ENCODE measurements at places on chromosomes 16 and 17.
A peak's percentile ranks its signal among the peaks of the same experiment; 100 is the strongest.

DNA sequence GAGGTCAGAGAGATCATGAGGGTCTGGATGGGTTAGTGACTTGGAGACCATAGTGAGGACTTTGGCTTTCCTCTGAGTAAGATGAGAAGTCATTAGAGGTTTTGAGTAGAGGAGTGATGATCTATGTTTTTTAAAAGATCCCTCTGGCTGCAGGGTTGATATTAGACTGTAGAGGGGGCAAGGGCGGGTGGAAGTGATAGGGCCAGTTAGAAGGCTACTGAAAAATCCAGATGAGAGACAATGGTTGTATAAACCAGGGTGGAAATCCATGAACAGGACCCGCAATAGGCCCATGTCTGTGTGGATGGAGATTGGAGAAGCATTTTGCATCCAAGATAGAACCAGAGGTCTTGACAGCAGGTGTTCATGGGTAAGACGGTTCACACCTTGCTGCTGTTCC, 9.8 kb downstream of the ITGAL start:
- no peak for DNase-seq

GRCh38 chr16:2148714-2149629, 547 bp downstream of the RAB26 start:
- DNase-seq, result peak; percentile 28

GRCh38 chr16:86306011-86306644, 204.2 kb upstream of the FOXF1 start:
- DNase-seq, result no peak

DNA sequence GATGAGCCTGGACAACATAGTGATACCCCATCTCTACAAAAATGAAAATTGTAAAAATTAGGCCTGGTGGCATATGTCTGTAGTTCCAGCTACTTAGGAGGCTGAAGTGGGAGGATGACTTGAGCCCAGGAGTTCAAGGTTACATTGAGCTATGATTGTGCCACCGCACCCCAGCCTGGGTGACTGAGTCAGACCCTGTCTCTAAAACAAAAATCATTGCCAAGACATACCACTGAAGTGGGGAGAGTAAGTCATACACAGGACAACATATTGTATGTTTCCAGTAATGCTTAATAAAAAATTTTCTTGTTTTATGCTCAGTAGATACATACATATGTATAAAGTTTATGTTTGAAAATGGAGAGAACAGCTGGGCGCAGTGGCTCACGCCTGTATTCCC, 39.2 kb downstream of the NDE1 start:
- DNase-seq, result no peak

GRCh38 chr17:81256616-81257015, 17.5 kb downstream of the NDUFAF8 start:
- no peak for DNase-seq

GRCh38 chr17:36945959-36946725, 2.6 kb upstream of the AATF start:
- no peak for DNase-seq

GRCh38 chr16:89858973-89859614, 14.3 kb upstream of the TCF25 start:
- no peak for DNase-seq

DNA sequence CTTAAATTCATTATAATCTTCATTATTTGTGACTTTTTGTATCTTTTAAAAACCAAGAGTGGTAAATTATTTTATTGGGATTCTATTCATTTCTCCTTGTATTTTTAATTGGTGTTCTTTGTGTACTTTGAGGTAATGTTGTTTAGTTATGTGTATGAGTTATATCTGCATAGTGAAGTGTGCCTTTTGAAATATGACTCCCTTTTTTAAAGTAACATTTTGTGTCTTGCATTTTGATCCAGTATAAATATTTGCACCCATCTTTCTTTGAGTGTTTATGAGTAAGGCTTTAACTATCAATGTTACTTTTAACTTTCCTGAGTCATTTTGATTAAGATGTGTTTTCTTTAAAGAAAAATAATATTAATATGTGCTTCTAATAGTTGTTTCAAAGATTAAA, 90.0 kb upstream of the MYOCD start:
- no peak for DNase-seq

DNA sequence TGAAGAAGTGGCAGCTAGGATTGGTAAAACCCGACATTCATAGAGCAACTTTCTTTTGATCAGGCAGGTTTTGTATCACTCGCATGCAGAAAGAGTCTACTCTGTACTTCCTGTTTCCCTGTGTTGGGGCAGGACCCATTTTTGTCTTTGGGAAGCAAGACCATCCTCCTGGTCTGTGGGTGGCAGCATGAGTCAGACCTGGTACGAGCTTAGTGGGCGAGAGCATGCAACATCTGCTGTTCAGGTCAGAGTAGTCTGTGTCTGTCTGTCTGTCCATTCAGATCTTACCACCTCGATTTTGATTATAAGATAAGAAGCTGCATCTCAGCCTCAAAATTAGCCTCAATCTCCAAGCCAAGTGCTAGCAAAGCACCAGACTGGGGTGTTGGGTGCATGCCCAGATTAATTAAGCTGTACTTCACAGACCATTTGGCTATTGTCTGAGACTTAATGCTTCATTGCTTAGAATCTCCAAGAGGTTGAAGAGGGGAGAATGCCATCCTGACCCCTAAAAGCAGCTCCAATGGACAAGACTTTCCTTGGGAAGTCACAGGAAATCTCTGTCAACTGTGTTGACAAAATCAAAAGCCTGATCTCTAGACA, 110.9 kb downstream of the XYLT1 start:
- peak; percentile 75 for DNase-seq

- DNase-seq, result peak; percentile 55
Measured at GRCh38 chr16:70430667-70431536, 8.0 kb downstream of the ST3GAL2 start.

GRCh38 chr16:26605626-26606271, 461.0 kb upstream of the C16orf82 start:
- DNase-seq, result no peak

GRCh38 chr17:6427279-6427781, 7.6 kb downstream of the AIPL1 start:
- peak; percentile 79 for DNase-seq

DNA sequence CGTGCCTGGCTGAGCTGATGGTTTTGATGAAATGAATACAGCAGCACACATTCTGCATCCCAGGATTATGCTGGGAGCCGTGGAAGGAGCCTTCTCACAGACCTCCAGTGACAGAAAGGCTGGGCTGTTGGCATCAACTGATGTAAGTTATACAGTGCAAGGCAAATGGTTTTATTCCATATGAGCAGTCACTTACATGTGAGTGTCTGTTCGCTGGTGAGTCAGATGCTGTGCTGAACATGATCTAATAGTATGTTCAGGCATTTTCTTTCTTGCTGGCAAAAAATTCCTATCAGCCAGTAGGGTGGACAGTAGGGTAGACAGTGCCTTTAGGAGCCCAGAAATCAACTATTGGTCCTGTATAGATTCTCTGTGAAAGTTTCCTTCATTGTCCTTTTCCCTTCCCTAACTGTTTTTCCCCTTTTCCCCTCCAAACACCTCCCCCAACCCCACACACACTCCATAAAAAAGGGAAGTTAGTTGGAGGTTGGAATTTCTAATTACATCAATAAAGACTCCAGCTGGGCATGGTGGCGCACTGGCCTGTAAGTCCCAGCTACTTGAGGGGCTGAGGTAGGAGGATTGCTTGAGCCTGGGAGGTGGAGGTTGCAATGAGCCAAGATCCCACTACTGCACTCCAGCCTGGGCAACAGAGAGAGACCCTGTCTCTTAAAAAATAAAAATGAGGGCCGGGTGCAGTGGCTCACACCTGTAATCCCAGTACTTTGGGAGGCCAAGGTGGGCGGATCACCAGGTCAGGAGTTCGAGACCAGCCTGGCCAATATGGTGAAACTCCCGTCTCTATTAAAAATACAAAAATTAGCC, 36.2 kb downstream of the LDHD start:
- DNase-seq, result no peak

DNA sequence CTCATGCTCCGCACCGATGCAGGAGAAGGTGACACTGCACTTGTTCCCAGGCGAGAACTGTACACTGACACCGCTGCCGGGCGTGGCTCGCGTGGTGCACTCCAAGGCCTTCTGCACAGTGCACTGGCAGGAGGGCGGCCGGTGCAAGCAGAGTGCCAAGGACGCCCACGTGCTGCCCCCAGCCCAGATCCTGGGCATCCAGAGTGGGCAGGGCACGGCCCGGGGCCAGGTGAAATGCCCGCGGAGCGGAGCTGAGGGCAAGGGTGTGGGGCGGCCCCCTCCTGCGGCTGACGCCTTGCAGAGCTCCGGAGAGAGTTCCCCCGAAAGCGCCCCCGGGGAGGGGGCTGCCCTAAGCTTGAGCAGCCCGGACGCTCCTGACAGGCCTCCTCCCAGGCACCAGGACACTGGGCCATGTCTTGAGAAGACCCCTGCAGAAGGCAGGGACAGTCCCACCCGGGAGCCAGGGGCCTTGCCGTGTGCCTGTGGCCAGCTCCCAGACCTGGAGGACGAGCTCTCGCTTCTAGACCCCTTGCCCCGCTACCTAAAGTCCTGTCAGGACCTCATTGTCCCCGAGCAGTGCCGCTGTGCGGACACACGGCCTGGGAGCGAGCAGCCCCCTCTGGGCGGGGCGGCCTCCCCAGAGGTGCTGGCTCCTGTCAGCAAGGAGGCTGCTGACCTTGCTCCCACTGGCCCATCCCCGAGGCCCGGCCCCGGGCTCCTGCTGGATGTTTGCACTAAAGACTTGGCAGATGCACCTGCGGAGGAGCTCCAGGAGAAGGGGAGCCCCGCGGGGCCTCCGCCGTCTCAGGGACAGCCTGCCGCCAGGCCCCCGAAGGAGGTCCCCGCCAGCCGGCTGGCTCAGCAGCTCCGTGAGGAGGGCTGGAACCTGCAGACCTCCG, 21.9 kb upstream of the JPT2 start:
- no peak for DNase-seq

DNA sequence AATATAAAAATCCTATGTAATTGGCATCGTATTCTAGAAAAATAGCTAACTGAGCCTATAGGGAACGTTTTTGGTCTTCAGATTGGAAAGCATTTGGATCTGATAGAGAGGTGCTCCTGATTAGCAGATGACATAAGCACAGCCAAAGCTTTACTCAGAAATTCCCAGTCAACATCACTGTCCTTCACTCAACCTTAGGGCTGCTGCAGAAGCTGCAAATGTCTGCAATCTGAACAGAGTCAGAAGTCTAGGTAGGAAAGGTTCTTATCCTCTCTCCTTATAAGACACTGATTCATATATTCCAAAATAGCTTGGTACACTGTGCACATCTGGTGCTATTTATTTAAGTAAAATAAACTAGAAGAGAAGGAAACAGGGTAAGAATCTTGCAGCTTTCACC, 19.2 kb downstream of the STRADA start:
- no peak for DNase-seq
